Activated CD8-positive, alpha-beta T cell treated with anti-CD3 and anti-CD28 coated beads, Interleukin-2, amount 10 ng/mL, durations not matched to agents 7 days and 5 days (primary cell): ENCODE measurements at places on chromosomes 11 and 22. TPM values are rescaled to one million over a fixed set of nuclear protein-coding genes. Genes with fewer than 3 reads are reported as not detected.

DNA sequence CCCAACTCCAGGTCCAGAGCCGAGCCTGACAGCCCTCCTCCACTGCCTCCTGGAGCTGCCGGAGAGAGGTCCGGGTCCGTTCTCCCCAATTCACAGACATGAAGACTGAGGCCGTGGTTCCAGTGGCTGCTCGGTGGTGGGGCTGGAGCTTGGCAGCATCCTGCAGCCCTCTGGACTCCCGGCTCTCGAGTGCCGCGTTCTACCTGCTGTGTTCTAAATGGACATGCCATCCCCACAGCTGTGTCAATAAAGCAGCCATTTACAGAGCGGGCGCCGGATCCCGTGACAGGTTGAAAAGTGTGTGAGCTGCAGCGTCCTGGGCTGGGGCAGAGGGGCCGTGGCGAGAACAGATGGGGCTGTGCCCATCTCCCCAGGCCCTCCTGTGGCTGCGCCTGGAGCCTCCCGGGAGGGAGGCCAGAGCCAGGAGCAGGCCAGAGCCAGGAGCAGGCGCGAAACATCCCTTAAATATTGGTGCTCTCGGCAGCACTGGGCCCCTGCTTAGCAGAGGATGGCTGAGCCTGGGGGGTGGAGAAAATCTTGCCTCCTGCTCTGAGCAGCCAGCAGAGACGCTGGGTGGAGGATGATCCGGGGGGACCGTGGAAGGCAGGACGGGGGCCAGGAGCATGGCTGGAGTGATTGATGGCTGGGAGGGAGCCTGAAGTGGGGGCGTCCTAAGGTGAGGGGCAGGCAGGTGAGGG is 46.2 kb downstream of the FLRT1 start:
- no peaks in the 10 kb centered on the region for H3K27me3 ChIP-seq
- no peak overlapping the region for H3K4me3 ChIP-seq
- no peak overlapping the region for H3K27ac ChIP-seq
- H3K4me1 ChIP-seq: no peaks in the 10 kb centered on the region
- H3K36me3 ChIP-seq: no peaks in the 10 kb centered on the region
- no peak for DNase-seq

DNA sequence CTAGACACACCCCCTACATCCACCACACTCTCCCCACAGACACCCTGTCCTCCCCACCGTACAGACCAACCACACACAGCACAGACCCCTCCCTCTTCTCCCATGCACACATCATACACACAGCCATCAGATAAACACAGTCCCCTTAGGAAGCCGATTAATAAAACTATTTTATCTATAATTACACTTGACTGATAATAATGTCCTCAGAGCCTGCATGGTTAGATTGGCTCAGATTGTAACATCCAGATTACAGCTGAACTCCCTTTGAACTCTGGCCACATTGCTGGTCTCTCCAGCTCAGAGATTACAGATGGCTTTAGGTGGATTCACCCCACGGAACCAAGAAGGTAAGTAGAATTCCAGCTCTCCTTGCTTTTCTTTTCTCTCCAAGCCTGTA is 9.5 kb upstream of the ELF5 start:
- H3K27ac ChIP-seq: no peak overlapping the region
- H3K4me1 ChIP-seq: no peaks in the 10 kb centered on the region
- DNase-seq: no peak
- H3K27me3 ChIP-seq: peaks cover 5% of the 10 kb centered on the region

Gene CCT8L2
- not detected for total RNA-seq

Gene UCP2
- 205 TPM for total RNA-seq

Gene ARFGAP3
- 35.8 TPM for total RNA-seq

- H3K4me3 ChIP-seq: peak overlapping the region; percentile 76
- peaks cover 2% of the 10 kb centered on the region for H3K36me3 ChIP-seq
- H3K27me3 ChIP-seq: no peaks in the 10 kb centered on the region
- peaks cover 54% of the 10 kb centered on the region for H3K4me1 ChIP-seq
- peak overlapping the region; percentile 86 for H3K27ac ChIP-seq
Observed at GRCh38 chr22:46054091-46055073, 77.4 kb upstream of the WNT7B start.

Gene KDM4E
- not detected for total RNA-seq

DNA sequence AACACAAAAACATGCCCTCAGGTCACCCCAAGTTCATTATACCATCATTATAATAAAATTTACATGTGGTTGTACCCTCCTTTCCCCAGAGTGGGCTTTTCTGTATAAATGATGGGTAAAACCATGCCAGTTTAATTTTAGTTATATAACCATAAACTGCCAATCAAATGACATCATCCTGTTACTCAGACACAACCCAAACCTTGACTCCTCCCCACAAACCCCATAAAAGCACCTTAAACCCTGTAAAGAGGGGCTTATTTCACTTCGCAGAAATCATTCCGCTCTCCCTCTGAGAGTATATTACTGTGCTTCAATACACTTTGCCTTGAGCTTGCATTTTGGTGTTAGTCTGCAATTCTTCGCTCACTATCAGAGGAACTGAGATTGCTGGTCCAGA is 5.5 kb upstream of the APOL3 start:
- no peaks in the 10 kb centered on the region for H3K27me3 ChIP-seq
- peaks cover 9% of the 10 kb centered on the region for H3K36me3 ChIP-seq
- peaks cover 70% of the 10 kb centered on the region for H3K4me1 ChIP-seq
- no peak for DNase-seq
- H3K4me3 ChIP-seq: no peak overlapping the region

DNA sequence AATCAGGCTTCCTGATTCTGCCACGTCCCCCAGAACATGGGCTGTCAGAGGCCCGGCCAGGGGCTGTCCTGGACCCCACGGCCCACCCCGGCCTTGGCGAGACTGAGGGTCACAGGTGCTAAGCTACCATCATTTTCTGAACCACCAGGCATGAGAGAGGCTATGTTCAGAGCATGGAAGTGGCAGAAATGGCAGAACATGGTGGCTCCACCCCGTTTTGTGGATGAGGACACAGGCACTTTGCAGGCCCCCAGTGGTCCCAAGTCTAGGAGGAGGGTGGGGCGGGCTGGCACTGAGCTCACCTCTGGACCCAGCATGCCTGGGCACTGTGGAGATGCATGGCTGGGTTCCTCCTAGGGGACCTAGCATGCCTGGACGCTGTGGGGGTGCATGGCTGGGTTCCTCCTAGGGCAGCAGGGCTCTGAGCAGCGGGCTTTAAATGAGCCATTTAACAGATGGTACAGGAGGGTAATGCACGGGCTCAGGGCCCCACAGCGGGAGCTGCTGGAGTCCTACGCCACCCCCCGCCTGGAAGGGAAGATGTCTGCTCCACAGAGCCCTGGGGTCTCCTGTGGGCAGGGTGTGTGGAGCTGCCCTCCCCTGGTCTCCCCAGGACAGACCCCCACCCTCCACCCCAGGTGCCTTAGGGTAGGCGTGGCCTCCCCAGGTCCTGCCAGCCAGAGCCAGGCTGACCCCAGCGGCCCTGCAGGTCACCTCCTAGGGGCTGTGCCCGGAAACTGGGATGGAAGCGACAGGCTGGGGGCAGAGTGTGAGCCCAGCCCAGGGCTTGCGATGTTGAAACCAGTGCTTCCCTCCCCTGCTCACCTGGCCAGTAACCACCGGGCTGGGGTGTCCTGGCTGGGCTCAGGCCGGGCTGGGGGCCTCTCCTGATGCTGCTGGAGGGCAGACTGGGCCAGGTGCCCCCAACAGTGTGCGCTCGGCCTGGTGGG is 6.1 kb upstream of the MUC5AC start:
- H3K27me3 ChIP-seq: peaks cover 4% of the 10 kb centered on the region
- H3K4me1 ChIP-seq: peaks cover 7% of the 10 kb centered on the region
- no peak for DNase-seq
- no peak overlapping the region for H3K4me3 ChIP-seq
- no peaks in the 10 kb centered on the region for H3K36me3 ChIP-seq

GRCh38 chr11:111836162-111836561 is 35.2 kb downstream of the ALG9 start:
- peaks cover 46% of the 10 kb centered on the region for H3K36me3 ChIP-seq
- peaks cover 18% of the 10 kb centered on the region for H3K4me1 ChIP-seq
- no peak overlapping the region for H3K27ac ChIP-seq

Gene APOA4
- not detected for total RNA-seq
